ENCODE measurements at places on chromosomes 7 and 10.

DNA sequence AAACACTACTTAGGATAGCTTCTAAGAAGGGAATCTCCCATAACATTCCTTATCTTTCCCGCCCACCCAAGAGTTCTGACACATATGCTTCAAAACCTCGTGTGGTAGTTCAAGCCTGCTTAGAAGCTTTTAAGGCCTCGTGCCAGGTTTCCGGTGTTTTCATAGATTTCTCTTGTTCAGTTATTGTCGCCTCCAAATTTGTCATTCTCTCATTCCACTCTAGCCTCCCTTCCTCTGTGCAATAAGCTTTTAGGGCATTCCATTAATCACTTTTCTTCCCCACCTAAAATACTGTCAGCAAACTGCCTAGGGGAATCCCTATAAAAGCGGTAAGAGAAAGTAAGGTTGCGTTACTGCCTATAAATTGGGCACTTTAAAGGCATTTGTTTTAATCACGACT, 718 bp upstream of the BPGM start:
- ATAC-seq: no peak

- no peak for ATAC-seq
Observed at GRCh38 chr7:26912338-26912737, 47.9 kb upstream of the SKAP2 start.

- no peak for ATAC-seq
Observed at GRCh38 chr7:108329514-108329913, 126.7 kb downstream of the NRCAM start.

DNA sequence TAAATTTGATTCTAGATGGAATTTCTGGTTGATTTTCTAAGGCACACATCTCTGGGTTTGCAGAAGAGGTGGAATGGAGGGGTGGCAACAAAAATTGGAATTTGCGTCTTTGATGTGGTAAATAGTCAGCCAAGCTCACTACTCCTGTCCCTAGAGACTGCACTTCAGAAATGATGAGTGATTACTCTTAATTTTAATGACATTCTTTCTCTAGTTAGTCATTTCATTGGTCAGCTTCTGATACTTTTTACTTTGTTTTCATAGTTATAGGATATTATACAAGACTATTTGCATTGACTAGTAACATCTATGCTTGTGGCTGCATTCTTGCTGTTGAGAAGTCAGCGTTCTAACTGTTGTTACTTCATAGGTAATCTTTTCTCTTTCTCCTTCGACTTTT, 658.3 kb downstream of the SUGCT start:
- no peak for ATAC-seq

- no peak for ATAC-seq
Observed at GRCh38 chr10:84665883-84666463, 337.6 kb downstream of the CCSER2 start.
